NCI-H2171 (cell line): ENCODE measurements at places on chromosomes 13 and 19.

GRCh38 chr19:2419754-2420153 is 7.6 kb downstream of the TIMM13 start:
- no peak for DNase-seq

DNA sequence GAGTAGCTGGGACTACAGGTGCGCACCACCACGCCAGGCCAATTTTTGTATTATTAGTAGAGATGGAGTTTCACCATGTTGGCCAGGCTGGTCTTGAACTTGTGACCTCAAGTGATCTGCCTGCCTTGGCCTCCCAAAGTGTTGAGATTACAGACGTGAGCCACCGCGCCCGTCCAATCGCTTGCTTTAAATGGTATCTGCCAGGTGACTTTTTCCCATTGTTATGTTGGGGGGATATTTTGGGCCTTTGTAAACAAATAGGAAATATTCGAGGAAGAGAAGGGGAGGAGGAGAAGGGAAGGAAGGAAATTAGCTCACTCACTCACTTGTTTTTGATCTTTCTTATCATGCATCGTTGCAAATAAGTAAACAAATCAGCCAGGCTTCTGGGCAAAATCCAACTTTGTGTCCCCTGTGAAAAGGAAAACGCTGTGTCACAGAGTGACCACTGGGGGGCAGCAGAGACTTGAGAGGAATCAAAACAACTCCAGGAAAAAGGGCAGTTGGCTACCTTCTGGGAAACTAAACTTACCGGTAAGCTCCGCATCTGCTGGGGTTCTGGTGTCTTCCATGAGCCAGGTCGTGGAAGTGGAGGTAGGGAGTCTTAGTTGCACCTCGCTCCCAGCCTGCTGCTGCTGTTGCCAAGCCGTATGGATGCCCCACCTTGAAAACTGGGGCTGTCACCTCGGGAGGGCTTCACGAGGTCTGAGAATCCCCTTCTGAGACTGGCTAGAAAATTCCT is 9.3 kb upstream of the RANBP3 start:
- peak; percentile 66 for DNase-seq

DNA sequence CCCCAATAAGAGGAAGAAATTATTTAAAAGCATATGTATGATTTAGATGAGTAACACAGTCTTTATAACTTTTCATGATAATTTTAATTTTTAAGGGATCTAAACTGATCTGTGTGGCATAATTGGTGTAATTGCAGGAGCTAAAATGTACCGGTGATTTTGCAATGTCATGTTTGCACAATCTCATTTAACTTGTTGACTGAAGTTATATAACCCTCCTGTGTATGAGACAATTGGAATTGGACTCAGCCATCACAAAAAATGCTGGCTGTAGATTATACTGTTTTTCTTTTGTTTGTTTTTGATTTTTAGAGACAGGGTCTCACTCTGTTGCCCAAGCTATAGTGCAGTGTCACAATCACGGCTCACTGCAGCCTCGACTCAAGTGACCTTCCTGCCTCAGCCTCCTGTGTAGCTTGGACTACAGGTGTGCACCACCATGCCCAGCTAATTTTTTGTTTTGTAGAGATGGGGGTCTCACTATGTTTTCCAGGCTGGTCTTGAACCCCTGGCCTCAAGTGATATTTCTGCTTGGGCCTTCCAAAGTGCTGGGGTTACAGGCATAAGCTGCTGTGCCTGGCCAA is 26.1 kb downstream of the FGF9 start:
- DNase-seq = no peak

DNA sequence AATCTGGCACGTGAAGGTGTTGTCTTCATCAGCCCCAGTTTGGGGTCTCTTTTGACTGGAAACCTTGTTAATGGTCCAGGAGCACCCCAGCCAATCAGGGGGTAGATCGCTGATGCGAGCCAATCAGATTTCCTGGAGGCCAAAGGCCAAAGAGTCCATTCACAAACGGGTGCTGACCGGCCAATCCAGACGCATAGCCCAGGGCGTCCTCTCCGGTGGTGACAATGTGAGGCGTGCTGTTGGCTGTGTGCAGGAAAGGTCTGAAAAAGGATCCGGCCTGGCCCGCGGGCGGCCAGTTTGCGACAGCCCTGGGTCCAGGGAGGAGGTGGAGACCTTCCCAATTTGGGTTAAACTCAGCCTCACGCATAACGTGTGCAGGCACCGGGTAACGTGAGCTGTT is 3.1 kb downstream of the MAST3 start:
- DNase-seq = no peak

- DNase-seq = no peak
Measured at GRCh38 chr13:46659413-46660065, 106.6 kb downstream of the LRCH1 start.
